Myocyte (in vitro differentiated cells): ENCODE measurements at places on chromosomes 6 and 20.
A peak's percentile ranks its signal among the peaks of the same experiment; 100 is the strongest.

GRCh38 chr20:56759741-56760278 is 130.7 kb downstream of the TFAP2C start:
- no peak for DNase-seq

DNA sequence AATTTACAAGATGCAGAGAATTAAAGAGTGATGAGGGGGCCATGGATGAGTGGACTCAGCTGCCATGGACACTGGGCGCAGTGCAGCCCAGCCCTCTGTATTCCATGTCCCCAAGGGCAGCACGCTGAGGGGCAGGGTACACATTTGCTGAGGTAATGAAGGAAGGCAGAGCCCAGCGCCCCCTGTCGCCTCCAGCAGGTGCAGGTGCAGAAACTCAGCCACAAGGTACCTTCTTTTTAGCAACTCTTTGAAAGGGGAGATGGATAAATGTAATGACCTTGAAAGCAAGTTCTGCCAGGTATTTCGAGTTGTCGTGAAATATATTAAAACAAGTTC is 7.1 kb downstream of the CD93 start:
- DNase-seq: no peak

- DNase-seq: no peak
These were observed 101.8 kb upstream of the DST start for GRCh38 chr6:56744528-56744927.

GRCh38 chr6:2909718-2910117 is 6.6 kb upstream of the SERPINB9 start:
- no peak for DNase-seq

DNA sequence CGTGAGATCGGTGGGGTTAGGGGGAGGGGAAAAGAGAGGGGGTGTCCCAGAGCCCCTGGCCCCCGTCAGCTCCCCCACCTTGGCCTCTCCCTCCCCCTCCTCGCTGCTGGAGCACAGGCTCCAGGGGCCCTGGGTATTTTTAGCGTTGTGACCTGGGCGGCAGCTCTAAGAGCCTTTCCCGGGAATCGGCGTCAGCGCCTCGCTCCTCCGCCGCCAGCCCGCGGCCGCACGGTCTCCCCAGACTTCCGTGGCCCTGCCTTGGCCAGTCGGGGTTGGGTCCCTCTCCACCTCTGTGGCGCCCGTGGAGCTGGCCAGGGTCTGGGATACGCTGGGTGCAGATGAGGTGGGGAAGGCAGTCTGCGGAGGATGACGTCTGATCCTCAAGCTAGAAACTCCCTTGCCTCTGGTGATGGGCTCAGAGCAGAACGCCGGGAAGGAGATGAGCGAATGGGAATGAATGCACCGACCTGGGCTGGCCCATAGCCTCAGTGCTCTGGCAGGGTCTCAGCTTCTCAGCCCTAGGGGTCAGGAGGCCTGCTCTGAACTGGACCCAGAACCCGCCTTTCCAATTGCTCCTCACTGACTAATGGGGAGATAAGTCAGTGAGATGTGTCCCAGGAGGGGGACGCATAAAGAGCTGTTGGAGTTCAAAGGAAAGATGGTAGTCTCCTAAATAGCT is 883 bp upstream of the DBNDD2 start:
- peak; percentile 18 for DNase-seq

- DNase-seq: no peak
These were observed 88.8 kb upstream of the PRND start for GRCh38 chr20:4632876-4633275.

- DNase-seq: peak; percentile 97
These were observed 5.6 kb upstream of the HECA start for GRCh38 chr6:139129284-139129683.
